Muscle of arm (tissue), 14 donors: ENCODE measurements at places on chromosomes 5 and 9.

DNA sequence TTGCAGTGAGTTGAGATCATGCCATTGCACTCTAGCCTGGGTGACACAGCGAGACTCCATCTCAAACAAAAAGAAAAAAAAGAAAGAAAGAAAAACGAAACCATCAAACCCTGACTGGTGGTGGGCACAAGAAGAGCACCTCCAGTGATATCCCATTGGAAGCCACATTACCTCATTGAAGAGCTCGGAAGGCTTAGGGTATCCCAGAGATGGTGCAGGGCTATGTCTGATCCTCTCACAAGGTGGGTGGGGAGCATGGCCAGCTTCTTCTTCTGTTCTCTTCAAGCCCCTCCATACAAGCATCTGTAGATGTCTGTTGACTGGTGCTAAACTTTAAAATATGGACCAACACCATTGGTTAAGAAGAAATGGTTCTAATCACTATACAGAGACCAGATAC is 45.8 kb downstream of the GAS1 start:
- DNase-seq = no peak

GRCh38 chr9:31759703-31760102 is 624.7 kb upstream of the ACO1 start:
- DNase-seq = no peak

DNA sequence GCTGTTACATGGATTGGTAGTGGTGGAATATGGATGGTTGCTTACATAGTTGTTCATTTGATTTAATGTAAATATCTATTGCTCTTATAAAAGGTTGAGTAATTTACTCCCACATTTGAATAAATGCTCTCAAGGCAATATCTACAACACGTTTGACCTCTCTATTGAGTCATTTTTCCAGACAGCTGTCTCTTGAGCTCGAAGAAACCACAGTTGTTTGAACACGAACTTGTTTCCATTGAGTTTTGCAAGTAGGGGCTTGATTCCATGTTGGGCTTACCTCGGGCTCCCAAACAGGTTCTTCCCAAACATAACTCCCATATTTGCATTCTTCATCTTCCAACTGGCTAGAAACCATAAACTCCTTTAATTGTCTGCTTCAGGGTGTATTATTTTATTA is 115.0 kb upstream of the HMHB1 start:
- DNase-seq = no peak

GRCh38 chr9:113620377-113621161 is 157.0 kb downstream of the RGS3 start:
- peak; percentile 86 for DNase-seq

DNA sequence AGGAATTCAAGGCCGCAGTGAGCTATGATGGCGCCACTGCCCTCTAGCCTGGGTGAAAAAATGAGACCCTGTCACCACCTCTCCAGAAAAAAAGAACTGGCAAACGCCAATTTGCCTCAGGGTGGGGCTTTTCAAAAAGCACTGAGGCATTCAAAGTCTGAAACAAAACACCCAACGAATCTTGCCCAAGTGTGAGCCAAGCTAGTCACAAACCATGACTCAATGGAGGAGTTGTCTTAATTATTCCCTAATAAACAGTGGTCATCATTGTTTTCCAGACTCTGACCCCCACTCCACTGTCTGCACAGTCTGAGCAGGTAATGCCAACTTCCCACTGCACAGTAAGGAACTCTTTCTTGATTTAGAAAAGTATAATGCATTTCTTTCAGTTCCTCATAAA is 16.8 kb downstream of the FRMD3 start:
- DNase-seq = no peak

- DNase-seq = no peak
Observed at GRCh38 chr5:85814596-85814995, 803.1 kb upstream of the COX7C start.

DNA sequence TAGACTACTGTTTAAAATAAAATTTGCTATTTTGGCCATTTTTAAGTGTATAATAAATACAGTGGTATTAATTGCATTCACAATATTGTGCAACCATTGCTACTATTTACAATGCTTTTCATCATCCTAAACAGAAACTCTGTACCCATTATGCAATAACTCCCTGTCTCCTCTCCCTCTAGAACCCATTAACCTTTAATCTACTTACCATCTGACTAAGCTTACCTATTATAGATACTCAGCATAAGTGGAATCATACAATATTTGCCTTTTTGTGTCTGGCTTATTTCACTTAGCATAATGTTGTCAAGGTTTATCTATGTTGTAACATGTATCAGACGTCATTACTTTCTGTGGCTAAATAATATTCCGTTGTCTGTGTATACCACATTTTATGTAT is 25.9 kb downstream of the CD14 start:
- no peak for DNase-seq

GRCh38 chr5:17426104-17426749 is 71.8 kb upstream of the TAF11L2 start:
- DNase-seq = no peak

DNA sequence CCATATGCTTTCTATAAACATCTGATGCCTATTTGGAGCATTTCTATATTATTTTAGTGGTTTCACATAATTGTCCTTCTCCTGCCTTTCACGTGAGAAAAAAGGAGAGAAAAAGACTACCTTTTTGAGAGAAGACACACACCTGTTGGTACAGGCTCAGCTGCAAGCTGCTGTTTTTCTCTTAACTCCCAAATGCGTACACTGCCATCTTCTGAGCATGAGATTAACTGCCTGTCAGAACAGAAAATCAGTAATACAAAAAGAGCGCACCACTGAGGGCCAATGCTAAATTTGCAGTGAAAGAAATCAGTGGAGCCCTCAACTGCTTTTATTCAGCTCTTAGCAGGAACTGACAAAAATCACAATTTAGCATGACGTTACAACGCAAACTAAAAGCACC is 54.9 kb downstream of the WDR41 start:
- no peak for DNase-seq

GRCh38 chr5:38367410-38367809 is 109.1 kb downstream of the EGFLAM start:
- DNase-seq = no peak

DNA sequence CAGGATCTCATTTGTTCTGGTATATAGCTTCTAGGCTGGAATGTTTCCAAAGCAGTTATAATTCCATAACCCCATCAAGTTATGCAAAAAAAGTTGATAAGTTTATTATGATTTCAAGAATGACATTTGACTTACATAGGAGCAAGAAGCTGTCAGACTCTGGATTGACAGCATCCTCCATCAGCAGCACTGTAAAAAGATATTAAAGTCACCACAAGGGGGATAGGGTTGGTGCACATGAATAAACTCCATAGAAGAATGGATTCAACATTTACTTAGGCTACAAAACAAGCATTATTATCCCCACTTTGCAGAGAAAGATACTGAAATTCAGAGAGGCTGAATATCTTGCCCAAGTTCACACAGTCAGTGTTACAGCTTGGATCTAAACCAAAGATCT is 208.9 kb upstream of the SLC30A5 start:
- no peak for DNase-seq

GRCh38 chr9:76441551-76442322 is 17.2 kb upstream of the GCNT1 start:
- no peak for DNase-seq

GRCh38 chr9:19192202-19193028 is 38.1 kb upstream of the DENND4C start:
- DNase-seq = no peak

DNA sequence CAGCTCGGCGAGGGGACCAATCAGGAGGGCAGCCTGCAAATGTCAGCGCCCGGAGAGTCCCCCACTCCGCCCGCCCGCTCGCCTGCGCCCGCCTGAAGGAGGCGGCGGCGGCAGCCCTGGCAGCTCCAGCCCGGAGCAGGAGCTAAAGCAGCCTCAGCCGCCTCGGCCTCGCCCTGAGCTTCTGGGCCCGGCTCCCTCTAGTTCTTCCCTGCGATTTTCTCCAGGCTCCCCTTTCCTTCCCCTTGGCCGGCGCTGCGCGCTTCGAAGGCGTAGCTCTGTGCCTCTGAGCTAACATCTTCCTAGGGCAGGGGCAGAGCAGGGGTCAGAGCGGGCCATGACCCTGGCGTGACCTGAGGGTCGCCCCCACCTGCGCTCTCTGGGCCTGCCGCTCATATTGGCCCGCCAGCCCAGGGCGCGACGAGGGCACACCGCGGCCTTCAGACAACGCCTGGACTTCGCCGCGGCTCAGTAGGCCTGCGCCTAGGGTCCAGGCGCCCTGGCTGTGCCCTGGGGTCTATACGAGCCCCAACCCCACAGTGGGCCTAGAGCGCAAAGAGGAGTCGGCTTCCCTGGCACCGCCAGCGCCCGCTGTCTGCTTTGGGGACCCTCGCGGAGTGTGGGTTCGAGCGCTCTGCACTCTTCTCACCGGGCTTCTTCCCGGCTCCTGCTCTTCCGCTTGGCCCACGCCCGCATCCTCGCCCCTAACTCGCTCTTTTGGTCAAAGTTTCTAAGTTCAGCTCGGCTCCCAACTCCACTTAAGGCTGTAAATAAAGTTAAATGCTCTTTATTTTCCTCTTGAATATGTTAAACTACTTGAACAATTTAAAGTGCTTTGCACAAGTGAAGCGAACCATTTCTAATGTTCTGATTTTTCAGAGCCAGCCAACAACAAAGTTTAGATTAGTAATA is 504 bp upstream of the OTP start:
- DNase-seq = no peak

GRCh38 chr5:56360816-56361215 is 127.7 kb upstream of the ANKRD55 start:
- DNase-seq = no peak

DNA sequence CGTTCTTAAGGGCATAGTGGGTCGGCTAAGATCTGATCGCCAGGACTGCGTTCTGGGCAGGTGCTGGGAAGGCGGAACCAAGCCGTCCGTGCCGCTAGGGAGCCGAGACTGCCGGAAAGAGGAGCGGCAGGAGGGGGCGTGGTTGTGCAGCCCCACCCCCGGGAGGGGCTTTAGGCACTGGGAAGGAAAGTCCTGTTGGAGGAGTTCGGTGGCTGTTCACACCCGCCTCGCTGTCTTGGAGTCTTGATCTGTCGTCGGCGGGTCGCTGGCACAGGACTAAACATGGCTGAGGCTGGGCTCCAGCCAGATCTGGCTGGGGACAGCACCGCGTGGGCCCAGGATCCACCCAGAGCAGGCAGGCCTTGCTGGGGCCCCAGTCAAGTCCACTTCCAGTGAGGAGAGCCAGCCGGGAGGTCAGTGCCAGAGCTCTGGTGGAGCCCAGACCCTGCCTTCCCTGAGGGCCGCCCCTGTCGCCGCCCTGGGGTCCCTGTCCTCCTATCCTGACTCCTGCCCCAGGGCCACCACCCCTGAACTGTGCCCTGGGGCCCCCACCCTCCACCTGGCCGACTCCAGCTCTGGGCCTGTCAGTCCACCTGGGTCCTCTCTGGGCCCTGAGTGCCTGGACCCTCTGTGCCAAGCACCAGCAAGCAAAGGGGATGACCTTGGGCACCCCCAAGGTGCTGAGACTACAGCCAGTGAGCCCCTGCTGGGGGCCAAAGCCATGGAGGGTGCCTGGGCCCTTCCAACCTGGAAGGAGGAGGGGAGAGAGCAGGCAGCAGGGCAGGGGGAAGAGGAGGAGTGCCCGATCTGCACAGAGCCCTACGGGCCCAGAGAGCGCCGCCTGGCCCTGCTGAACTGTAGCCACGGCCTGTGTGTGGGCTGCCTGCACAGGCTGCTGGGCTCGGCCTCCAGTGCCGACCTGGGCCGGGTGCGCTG is 4.5 kb downstream of the RNF208 start:
- DNase-seq = no peak

DNA sequence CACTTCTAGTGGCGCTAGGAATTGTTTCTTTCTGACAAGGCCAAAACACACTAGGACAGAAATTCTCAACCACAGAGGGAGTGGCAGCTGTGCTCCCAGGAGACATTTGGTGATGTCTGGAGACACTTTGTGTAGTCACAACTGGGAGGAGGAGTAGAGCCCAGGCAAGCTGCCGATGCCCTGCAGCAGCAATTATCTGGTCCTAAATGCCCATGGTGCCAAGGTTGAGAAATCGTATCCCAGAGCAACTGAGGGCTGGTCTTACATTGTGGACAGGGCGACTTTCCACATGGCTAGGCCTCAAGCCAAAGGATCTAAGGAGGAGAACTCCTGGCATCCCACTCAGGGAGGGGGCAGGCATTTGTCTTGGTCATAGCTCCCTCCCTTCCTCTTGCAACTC is 259.9 kb downstream of the GADD45G start:
- DNase-seq = no peak

- DNase-seq = no peak
Observed at GRCh38 chr9:99513441-99514112, 291.5 kb downstream of the SEC61B start.

GRCh38 chr5:178108966-178109365 is 4.4 kb upstream of the N4BP3 start:
- no peak for DNase-seq

DNA sequence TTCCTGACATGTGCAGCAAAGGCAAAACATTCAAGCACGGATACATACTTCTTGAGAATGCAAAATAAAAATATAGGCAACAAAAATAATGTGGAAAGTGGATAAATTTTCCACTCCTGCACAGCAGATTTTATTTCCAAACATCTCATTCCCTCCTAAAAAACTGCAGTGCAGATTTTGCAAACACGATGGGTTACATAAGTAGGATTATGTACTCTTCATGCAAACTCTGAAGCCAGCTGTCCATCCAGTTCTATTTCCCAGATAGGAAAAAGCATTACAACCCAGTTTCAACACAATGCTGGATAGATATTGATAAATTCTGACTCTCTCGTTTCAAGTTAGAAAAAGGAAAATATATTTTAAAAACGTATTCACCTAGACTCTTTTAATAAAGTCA is 52.7 kb upstream of the CCNG1 start:
- DNase-seq = peak; percentile 15

- no peak for DNase-seq
Observed at GRCh38 chr5:121239951-121240350, 611.7 kb upstream of the FTMT start.

DNA sequence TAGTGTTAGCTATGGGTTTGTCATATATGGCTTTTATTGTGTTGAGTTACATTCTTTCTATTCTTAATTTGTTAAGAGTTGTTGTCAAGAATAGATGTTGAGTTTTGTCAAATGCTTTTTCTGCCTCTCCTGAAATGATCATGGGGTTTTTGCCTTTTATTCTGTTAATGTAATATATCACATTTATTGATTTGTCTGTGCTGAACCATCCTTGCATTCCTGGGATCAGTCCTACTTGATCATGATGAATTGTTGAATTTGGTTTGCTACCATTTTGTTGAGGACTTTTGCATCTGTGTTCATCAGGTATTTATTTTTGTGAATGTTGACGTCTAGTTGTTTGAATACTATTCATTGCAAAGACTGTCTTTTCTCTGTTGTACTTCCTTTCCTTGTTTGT is 23.9 kb downstream of the RIC1 start:
- DNase-seq = no peak

- DNase-seq = peak; percentile 6
Observed at GRCh38 chr9:27473111-27473529, 51.0 kb upstream of the IFNK start.

DNA sequence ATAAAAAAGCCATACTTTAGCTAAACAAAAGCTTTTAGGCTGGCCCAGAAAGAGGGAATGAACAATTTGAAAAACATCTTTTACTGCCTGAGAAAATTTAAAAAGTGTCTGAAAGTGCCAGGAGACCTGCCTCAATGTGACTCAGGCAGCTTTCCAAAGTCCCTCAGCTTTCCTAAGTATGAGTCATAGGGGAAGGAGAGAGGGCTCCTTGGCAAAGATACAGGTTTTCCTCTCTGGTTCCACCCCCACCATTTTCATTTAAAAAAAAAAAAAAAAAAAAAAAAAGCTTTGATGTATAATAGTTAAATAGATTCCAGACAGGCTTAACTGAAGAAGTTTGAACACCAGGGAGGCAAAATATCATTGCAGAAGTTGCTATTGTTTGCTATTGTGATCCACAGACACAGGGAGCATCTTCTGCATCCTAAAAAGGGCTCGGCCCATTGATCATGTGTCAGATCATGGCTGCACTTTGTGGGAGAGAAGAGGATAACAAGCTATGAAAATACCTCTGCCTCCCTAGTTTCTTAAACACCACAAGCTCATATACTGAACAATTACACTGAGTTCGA is 71.5 kb downstream of the MRPS27 start:
- DNase-seq = peak; percentile 69
